ENCODE measurements at places on chromosomes 5 and 9.

DNA sequence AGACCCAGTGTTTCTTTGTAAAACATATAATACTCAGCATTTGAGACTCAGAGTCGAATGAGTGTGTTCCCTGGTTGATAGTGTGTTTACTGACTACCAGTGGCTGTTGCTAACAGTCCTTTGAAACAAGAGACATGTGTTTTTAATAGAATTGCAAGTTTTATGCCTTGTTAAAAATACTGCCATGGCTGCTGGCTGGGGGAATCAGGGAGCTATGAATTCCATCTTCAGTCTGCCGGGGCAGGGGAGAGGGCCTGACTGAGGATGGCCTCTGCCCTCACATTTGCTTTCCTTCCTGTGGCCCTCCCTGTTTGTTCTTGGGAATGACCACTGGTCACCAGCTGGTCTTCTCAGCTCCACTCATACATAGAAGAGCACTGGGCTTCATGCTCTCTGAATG lies 63.8 kb downstream of the PDZD2 start:
- DNase-seq, result no peak

- no peak for DNase-seq
Measured at GRCh38 chr9:119272500-119273211, 96.6 kb downstream of the BRINP1 start.

- no peak for DNase-seq
Measured at GRCh38 chr5:173817561-173817960, 70.6 kb upstream of the CPEB4 start.

- no peak for DNase-seq
Measured at GRCh38 chr9:136083558-136084062, 11.5 kb downstream of the NACC2 start.

- DNase-seq, result no peak
Measured at GRCh38 chr9:77769246-77769645, 121.1 kb upstream of the GNA14 start.

Measured in thoracic aorta (tissue), 2 donors.